ENCODE measurements at places on chromosomes 4 and X.

DNA sequence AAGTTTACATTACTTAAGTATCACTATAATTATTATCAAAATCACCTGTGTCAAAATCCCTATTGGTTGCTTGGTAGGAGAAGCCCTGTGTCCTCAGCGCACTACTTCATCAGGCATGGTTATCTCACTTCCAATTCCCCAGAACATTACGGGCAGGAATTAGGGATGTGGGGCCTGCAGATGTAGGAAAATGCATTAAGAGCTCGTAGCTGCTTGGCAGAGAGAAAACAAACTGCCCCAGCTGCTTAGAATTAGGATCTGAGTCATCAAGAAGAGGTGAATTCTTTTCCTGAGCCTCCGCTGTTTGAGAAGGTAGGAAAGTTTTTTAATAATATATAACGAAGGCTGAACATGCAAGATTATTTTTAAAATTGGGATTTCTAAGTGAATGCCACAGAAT, 31.1 kb upstream of the CLNK start:
- no peak for DNase-seq

DNA sequence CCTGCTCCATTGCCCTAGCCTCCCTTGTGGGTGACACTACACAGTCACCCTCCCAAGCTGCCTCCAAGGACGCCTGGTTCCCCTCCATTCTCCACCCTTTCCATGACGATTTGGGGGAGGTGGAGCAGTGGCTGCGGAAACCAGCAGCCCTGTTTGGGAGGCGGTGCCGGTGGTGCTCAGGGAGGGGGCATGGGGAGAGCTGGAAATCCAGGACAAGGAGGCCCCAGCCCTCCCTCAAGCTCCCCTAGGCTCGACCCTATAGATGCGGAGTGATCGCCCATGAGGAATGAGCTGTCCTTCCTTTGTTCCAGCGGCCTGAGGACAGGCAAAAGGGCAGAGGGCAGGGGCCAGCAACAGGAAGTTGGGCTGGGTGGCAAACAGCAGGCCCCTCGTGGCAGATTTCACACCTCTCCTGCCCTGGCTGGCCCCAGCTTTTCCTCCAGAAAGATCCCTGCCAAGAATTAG, 3.6 kb upstream of the RENBP start:
- DNase-seq: no peak

GRCh38 chr4:145012841-145013240, 85.2 kb downstream of the ANAPC10 start:
- DNase-seq: no peak

DNA sequence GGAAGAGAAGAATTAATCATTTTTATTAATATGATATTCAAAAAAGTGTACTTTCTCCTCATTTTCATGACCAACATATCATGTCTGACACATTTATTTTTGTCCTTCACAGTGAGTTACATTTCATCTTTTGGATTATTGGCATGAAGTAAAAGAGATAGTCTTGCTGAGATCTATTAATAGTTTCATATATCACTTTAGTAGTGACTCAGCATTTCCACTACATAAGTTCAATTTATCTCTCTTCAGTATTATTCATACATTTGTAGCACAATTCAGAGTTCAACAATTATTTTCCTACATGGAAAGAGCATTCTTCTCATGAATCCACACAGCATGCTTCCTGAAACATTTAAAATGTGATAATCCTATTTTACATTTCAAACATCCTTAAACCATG, 1461.1 kb downstream of the TECRL start:
- no peak for DNase-seq

- DNase-seq: no peak
Observed at GRCh38 chr4:94665500-94666404, 92.0 kb upstream of the BMPR1B start.

DNA sequence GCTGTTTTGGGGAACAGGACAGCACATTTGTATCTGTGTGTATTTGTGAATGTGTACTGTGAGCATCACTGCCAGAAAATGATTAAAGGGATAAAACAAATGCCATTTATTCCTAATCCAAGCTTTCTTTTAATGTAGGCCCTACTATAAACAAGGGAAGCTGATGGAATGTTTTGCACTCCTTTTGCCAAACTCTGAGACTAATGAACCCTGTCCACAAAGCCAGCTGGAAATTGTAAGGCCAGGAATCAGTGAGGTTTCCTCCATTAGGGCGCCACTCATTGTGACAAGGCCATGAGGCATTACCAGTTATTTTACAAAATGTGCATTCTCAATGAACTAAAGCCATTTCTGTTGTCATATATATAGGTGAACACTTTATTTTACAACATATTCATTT, 163.0 kb upstream of the NAP1L5 start:
- no peak for DNase-seq

GRCh38 chrX:130728208-130728607, 174.8 kb downstream of the ENOX2 start:
- DNase-seq: no peak

- DNase-seq: no peak
Observed at GRCh38 chr4:151446208-151446607, 37.2 kb downstream of the FHIP1A start.

- DNase-seq: no peak
Observed at GRCh38 chr4:128633067-128633466, 176.4 kb upstream of the JADE1 start.

GRCh38 chr4:57265831-57266582, 155.8 kb upstream of the IGFBP7 start:
- no peak for DNase-seq

DNA sequence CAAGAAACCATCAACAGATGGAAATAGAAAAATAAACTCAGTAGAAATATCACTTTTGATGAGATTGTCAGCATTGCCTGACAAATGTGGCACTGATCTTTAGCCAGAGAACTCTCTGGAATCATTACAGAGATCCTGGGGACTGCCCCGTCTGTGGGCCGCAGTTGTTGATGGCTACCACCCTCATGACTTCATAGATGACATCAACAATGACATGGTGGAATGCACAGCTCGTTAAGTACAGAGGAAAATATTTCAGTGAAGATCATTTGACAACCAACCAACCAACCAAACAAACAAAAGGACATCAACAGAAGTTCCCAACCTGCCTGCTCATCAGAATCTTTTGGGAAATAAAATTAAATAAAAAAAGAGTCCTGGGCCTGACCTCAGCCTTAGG, 132.6 kb downstream of the UCHL1 start:
- DNase-seq: no peak

DNA sequence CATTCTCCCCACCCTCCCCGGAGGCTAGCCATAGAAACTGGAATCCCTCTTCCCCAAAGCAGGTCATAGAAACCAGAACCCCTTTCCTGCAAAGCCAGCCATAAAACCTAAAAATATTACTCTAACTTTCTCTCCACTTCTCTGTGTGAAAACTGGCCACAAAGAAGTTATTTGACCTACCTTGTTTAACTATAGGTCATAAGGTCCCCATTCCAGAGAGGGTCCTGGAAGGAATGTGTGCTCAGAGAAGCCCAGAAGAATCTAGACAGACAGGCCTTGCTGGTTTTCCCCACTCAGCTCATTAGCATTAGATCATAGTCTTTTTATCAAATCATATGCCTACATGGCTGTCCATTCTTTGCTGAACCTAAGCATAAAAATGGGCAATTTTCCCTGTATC, 52.8 kb upstream of the TEX13A start:
- no peak for DNase-seq

- no peak for DNase-seq
Observed at GRCh38 chr4:37465845-37466244, 220.3 kb downstream of the RELL1 start.

DNA sequence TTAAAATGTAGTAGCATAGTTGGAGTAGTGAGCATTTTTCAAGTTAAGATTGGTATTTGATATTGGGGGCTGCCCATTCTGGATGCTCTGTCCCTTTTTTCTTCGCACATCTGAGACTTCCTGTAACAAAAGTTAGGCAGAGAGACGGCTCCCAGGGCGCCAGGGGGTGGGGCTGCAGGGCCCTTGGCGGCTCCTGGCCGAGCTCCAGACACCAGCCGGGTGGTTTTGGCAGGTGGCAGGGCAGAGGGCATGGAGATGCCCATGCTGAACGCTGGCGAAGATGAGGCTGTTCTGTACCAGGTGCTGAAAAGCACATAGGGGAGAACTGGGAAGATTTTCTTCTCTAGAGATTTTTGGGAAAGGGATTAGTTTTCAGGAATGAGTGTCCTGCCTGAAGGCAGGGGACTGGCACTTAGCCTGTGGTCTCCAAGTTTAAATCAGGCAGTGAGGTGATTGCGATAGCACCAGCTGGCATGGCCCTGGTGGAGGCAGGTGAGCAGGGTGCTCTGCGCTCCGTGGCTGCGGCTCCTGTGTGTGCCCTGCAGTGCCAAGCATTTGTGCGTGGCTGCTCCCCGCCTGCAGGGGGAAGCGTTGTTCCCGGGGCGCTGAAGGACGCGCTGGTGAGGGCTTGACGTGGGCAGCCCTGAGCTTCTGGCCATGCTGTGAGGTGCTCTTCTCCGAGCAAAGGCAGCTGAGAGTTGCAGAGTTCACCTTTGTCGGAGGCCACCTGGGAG, 23.6 kb upstream of the HGFAC start:
- no peak for DNase-seq

DNA sequence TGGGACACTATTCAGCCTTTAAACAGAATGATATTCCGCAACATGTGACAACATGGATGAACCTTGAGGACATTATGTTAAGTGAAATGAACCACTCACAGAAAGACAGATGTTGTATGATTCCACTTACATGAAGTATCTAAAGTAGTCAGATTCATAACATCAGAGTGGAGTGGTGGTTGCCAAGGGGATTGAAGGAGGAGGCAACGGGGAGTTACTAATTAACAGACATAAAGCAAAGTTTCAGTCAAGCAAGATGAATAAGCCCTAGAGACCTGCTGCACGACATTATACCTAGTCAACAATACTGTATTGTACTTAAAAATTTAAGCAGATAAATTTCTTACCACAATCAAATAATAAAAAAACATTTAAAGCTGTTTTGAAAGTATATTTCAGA, 105.0 kb upstream of the NR0B1 start:
- DNase-seq: no peak

DNA sequence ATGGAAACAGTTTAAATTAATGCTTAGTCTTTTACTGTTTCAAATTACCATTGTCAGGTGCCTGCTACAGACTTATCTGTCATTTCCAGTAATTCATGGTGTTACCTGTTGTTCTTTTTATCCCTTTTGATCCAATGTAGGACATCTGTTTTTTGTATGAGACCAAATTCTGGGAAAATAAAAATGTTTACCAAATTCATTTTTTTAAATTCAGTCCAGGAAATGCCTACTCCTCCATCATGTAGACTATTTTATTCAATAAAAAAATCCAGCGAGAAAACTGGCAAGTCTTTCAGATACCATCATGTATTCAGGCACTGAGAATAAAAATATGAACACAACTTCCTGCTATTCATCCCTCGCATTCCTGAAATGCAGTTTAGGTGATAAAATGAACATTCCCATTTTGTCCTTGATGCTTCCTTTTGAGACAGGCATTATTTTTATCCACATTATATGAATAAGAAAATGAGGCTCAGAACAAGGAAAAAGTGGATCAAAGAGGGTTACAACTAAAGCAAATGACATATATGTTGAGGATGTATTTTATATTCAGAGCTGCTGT, 584.2 kb downstream of the SPRY1 start:
- no peak for DNase-seq

DNA sequence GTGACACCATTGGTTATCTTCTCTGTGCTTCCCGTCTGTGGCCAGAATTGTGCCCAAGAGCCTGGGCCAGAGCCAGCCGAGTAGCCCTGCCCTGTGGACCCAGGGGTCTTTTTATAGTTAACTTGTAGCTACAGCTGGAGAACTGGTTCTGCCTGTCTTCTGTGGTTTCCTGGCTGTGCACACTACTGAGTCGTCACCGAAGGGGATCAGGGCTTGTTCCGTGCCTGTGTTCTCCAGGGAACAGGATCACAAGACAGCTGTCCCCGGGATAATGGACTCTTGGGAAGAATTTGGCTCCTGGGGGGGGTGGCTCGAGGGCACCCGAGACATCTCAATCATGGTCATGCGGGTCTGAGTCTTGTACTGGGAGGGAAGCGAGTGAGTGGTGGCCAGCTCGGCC, 22.1 kb upstream of the OPN1LW start:
- DNase-seq: no peak

GRCh38 chr4:133972586-133972985, 229.0 kb downstream of the PABPC4L start:
- DNase-seq: no peak

- no peak for DNase-seq
Observed at GRCh38 chr4:13700021-13700857, 72.7 kb upstream of the BOD1L1 start.

- no peak for DNase-seq
Observed at GRCh38 chr4:144701683-144702233, 55.8 kb downstream of the HHIP start.

GRCh38 chr4:186021461-186022167, 47.3 kb upstream of the TLR3 start:
- no peak for DNase-seq

DNA sequence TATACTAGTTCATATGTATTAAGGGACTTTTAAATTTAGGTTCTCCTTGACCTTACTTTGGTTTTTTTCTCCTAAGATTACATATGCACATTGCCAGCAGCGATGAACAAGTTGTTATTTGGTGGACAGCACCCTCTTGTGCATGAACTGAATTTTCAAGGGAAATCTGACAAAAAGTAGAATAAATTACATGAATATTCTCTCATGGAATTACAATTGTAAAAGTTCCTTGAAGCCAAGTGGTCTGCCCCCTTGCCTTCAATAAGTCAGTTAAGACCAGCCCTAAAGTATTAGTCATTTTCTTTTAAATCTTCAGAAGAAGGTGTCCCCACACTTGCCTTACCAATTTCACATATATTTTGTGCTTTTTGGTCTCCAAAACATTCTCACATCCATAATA, 30.7 kb upstream of the SMARCA5 start:
- DNase-seq: no peak

GRCh38 chr4:155032521-155033229, 175.8 kb upstream of the NPY2R start:
- DNase-seq: no peak

GRCh38 chrX:48695925-48696300, 621 bp upstream of the SUV39H1 start:
- no peak for DNase-seq

DNA sequence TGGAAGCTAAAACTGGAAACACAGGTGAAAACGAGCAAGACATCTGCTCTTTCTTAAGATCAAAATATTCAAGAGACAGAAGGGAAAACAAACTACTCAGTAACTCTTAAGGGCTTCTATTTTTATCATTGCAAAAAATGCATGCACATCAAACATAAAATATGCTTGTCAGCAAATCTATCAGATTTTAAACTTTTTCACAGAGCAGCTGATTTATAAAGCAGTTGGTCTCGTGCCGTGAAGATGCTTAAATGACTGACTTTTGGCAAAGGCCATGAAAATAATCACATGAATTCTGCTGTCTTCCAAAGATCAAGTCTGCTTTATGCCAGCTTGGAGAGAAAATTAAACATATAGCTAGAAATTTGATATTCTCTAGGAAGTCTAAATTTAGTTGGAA, 482.1 kb upstream of the HS3ST1 start:
- no peak for DNase-seq

DNA sequence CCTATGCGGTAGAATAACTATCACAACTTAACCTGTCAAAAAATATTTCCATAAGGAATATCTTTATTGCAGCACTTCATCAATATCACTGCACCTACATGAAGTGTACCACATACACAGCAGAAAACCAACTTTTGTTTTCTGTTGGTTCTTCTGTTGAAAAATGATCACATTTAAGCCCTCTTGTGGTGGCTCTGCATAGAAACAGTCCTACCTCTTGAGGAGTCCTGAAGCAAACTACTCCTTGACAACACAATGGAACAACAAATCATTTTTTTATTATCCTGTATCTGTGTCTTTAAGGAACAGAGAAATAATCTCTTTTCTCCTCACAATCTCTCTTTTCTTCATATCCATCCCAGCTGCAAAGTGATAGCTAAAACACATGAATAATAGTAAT, 39.8 kb upstream of the ATOH1 start:
- no peak for DNase-seq

Measured in hypothalamus (tissue), 51 donors.